ENCODE measurements at places on chromosomes 16 and 17. TPM values are rescaled to one million over a fixed set of nuclear protein-coding genes. Genes with fewer than 3 reads are reported as not detected.
A peak's percentile ranks its signal among the peaks of the same experiment; 100 is the strongest.

CCDC78 gene
- total RNA-seq, result 3.5 TPM

CCL14 gene
- total RNA-seq, result not detected

RAB37 gene
- total RNA-seq, result 14.8 TPM

WFDC1 gene
- not detected for total RNA-seq

GP2 gene
- not detected for total RNA-seq

TNFRSF17 gene
- total RNA-seq, result not detected

MTSS2 gene
- total RNA-seq, result 45.5 TPM

UTS2R gene
- 1.3 TPM for total RNA-seq

GRCh38 chr17:4948166-4948930 lies at the start of gene PFN1:
TSS of gene PFN1 (minus strand) at chr17:4948530. CDS start at chr17:4948394, 136 bp downstream.
- DNase-seq, result peak; percentile 85

GRCh38 chr17:72115781-72116525 lies 4.9 kb upstream of the SOX9 start:
- DNase-seq, result no peak

DNA sequence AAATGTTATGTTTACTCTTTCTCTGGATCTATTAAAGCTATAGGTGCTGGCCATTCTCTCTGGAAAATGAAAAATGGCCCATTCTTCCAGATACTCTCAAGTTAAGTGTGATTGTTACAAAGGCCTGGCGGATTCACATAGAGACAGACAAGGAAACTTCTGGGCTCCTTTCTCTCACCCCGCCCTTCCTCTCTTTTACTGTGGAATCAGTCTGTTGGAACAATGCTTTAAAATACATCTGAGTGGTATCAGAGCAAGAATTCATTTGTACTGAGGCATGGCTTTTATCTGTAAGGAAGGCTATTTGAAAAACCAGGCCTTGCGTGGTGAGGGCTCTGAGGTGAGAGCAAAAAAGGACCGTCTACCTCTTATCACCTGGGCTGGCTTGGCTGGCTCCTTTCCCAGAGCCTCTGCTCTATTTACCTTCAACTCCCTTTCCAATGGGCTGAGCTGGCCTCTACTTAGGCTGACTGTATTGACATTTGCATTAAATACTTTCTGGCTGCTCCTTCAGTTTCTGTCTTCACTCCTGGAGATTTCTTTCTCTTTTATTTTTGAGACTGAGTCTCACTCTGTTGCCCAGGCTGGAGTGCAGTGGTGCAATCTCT lies 274.0 kb downstream of the PHKB start:
- DNase-seq, result no peak

DNA sequence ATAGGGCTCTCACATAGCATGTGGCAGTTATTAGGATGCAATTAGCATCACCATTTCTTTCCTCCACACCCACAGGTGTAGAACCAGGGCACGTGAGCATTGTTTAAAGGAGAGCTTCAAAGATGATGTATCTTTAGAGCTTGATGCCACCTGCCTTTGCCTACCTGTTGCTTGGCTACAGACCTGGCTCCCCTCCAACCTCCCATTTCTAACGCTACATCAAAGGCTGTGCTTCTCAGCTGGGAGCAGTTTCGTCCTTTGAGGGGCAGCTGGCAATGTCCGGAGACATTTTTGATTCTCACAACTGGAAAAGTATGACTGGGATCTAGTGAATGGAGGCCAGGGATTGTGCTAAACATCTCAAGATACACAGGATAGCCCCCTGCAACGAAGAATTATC lies 78.5 kb upstream of the CLEC3A start:
- no peak for DNase-seq

DNA sequence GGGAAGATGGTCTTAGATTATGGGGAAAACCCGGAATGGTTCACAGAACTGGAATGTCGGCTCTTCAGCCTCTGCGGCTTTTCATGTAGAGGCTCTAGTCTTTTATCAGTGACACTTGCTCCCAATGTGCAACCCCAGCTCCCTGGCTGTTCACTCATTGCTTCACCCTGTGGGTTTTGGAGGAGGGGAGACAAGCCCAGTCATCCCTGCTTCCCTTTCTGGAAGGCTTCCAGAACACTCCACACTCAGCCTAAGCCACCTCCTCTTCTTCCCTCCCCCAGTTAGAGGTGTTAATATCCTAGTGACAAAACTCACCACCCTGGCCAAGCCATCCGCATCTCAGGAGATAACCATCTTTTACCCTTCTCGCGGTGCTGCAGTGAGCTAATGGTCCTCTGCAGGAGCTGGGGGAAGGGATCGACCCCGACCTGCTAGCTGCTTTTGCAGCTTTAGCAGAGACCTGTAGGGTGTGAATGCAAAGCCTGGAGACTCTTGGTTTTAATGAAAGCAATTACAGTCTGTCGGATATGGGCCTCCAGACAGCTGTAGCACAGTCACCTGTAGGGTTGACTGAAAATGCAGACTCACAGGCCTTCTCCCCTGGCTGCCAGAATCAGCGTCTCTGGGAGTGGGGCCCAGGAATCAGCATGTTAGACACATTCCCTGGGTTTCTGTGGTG lies 24.3 kb upstream of the LASP1NB start:
- DNase-seq, result no peak

GRCh38 chr17:58187675-58188074 lies 4.9 kb upstream of the EPX start:
- DNase-seq, result no peak

GRCh38 chr16:29744541-29745101 lies 1.2 kb downstream of the C16orf54 start:
- no peak for DNase-seq

- no peak for DNase-seq
Measured at GRCh38 chr17:75856062-75856756, 1.1 kb upstream of the WBP2 start.

DNA sequence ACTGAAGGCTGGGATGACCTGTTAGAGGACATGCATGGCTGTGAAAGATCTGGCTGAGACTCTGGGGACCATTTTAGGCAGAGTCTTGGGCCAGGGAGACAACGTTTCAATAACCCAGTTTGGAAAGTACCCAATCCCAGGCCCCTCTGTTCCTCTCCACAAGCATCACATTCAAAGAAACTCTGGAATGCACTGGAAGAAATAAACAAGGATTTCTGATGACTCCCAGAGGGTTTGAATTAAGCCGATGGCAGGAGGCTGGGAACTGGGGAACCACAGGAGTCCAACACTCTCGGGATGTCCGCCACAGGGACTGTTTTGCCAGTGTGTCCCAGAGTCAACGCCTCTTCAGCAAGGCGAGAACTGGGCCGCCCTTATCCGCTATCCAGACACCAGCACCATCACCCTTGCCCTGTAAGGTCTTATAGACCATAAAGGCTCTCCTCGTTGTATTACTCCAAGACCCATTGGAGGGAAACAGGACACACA lies 3.3 kb downstream of the PMP22 start:
- no peak for DNase-seq

GRCh38 chr16:85524630-85525419 lies 88.3 kb upstream of the GSE1 start:
- peak; percentile 88 for DNase-seq

DNA sequence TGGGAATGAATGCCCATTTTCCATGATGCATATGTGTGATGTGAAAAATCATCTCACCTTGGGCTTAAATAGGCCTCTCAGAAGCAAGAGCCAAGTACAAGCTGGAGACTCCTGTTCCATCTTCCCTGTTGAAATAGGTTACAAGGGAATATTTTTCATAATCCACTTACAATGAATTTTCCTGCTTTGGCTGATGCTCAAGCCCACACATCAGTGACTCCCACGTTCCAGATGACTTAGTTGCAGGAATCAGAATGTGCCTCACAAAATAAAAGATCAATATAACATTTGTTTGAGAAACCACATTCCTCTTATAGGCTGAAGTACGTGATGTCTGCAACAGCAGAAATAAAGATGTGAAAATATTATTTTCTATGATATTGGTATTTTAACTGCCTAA lies 24.1 kb downstream of the ANKFN1 start:
- DNase-seq, result no peak

DNA sequence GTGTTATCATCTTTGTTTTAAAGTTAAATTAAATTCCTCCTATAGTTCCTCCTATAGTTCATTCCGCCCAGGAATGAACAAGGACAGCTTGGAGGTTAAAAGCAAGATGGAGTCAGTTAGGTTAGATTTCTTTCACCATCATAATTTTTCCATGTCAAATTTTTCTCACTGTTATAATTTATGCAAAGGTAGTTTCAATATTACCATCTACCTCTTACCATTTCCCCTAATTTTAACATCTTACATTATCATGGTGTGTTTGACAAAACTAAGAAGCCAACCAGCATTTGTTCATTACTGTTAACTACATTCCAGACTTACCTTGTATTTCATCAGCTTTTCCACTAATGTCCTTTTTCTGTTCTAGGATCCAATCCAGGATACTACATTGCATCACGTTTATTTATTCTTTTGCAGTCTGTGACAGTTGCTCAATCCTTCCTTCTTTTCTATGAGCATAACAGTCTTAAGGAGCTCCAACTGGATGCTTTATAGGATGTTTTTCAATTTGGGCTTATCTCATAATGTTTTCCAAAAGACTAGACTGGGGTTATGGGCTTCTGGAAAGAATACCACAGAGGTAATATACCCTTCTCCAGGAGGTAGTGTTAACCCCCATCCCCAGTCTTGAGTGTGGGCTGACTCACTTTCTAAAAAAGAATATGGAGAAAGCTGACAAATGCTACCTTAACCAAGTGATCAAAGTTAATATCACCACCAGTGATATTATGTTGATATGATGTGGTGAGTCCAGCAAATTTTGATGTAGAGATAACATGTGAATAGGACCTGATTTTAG lies 158.5 kb downstream of the PPM1E start:
- DNase-seq, result peak; percentile 3

DNA sequence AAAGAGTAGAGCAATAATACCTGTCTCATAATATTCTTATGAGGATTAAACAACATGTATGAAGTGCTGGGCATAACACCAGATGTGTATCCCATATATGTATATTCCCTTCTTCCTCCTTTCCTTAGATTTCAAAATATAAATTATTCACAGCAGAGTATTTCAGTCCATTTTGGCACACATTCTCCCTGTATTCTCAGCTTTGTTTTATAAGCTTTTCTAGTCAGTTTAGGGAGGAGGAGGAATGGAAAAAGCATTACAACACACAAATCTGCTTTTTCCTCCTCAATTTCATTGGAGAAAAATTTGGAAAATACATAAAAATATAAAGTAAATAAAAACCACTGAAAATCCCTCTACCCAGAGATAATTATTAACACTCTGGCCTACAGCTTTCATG lies 46.6 kb upstream of the CORO6 start:
- no peak for DNase-seq

DNA sequence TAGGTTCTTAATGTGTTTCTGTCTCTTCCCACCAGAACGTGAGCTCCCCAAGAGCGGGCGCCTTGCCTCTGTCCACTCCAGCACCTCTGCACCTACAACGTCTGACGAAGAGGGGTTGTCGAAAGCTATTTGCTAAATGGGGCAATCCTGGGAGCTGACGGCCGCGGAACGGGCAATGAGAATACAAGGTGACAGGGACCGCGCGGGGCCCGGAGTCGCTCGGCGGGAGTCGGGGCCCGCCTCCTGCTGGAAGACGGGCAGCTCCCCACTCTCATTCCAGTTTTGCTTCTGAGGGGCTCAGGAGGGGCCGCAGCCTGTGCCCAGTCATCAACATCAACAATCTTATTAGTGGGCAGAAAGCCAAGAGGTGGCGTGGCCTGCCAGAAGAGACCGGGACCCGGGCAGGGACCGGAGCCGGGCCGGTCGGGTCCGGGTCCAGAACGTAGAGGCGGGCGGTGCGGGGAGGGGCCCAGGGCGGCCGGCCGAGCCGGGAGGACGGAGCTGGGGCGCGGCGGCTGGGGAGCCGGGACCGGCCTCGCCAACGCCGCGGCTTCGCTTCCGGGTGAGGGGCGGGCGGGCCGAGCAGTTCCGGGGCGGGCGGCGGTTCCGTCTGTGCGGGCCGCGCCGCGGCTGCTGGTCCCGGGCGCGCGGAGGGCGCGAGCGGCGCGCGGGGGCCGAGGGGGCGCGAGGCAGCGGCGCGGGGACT lies at the start of gene MOSMO:
Gene MOSMO, plus strand, starts transcription at position 603 of the 706 bp plus-strand sequence. CDS start 191 bp downstream, outside the sequence.
- DNase-seq, result peak; percentile 70

GRCh38 chr16:14304891-14305460 lies 233.9 kb downstream of the MRTFB start:
- no peak for DNase-seq

DNA sequence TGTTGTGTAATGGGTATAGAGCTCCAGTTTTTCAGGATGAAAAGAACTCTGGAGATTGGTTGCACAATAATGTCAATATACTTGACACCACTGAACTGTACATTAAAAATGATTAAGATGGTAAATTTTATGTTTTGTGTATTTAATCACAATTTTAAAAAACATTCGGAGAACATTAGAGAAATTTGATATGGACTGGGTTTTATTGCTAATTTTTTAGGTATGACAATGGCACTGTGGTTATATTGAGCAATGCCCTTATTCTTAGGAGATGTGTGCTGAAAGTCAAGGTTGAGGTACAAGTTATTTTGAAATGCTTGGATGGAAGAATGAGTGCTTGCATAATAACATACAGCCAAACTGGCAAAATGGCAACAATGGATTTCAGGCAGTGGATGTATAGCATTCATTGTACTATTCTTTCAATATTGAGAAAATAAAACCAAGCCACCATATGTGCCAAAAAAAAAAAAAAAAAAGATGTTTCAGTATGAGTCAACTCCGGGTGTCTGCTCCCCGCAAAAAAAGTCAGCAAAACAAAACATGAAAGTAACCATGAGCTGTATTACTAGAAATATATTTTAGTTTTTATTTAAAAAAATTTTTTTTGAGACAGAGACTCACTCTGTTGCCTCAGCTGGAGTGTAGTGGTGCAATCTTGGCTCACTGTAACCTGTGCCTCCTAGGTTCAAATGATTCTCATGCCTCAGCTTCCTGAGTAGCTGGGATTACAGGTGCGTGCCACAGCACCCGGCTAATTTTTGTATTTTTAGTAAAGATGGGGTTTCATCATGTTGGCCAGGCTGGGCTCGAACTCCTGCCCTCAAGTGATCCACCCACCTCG lies 19.8 kb downstream of the HOXB1 start:
- no peak for DNase-seq

GRCh38 chr17:1222321-1222720 lies 42.5 kb upstream of the ABR start:
- no peak for DNase-seq

DNA sequence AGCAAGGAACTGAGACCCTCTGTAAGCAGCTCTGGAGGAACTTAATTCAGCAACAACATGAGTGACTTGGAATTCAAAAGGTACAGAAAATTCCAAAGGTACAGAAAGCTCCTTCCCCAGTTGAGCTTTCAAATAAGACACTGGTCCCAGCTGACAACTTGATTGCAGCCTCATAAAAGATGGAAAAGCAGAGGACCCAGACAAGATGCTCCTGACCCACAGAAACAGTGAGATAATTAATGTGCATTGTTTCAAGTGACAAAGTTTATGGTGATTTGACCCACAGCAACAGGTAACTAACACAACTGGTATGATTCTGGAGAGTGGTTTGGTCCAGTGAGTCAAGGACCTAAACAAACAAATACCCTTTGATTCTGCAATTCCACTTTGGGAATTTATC lies 15.2 kb upstream of the TMEM114 start:
- no peak for DNase-seq

- peak; percentile 19 for DNase-seq
Measured at GRCh38 chr16:66440970-66441369, 13.9 kb downstream of the BEAN1 start.

GRCh38 chr17:29623283-29623647 lies 553 bp upstream of the CORO6 start:
- no peak for DNase-seq

- DNase-seq, result no peak
Measured at GRCh38 chr16:77564791-77565390, 130.1 kb upstream of the ADAMTS18 start.

GRCh38 chr17:8025176-8025911 lies 13.5 kb upstream of the ALOX15B start:
- no peak for DNase-seq
